ENCODE measurements at places on chromosomes 5 and 9.

DNA sequence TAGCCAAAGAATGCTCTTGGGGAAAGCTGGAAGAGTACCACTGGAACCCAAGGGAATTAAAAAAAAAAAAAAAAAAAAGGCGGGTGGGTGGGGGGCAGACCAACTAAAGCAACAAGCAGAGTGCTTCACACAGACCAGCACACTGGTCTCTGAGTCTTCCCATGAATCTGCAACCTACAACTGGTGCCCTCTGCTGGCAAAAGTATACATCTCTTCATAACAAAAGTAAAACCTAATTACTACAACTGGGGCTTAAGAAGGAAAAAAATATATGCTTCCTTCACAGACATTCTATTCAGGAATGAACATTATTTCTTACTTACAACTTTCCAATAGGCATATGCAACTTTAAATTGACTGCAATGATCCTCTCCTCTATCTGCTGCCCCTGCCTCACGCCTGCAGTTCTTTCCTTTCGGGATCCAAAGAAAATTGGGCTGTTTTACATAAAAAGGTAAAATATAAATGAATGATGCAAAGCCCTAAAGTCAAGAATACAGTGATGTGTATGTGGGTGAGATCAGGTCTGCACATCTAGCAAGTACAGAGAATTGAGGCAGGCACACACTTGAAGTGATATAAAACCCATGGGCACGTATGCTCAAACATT lies 7.2 kb upstream of the KLHL3 start:
- no peak for DNase-seq

DNA sequence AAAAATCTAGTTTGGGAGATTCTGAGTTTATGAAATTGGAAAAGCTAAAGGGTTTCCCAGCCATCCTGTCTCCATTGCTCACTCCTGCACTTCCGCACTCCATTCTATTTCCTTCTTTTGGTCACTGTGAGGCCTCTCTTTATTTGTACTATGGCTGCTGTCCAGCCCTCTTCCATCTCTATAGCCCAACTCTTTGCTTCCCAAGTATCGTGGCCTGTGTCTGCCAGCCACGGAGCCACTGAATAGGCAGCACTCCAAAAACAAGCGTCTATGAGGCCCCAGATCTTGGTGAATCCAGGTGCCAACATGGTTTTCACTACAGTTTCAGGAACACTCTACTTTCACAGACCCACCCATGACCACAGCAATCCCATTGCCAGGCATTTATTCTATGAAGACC lies 37.2 kb downstream of the GRAMD2B start:
- DNase-seq, result no peak

DNA sequence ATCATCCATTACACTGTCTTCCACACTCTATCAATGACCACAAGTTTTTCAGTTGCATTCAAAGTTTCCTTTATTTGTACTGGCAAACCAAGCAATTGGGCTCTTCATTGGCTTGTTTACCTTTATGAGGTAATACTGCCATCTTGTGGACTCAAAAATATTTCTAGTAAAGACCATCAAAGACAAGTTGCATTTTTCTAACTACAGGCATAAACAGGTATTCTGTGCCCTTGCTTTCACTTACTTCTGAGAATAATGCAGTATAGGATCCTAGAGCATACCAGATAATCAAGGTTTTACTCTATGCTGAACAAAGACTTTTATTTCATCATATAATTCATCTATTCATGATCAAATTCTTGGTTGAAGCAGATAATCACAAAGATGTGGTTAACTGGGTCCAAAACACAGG lies 173.7 kb upstream of the POU5F2 start:
- peak; percentile 24 for DNase-seq

DNA sequence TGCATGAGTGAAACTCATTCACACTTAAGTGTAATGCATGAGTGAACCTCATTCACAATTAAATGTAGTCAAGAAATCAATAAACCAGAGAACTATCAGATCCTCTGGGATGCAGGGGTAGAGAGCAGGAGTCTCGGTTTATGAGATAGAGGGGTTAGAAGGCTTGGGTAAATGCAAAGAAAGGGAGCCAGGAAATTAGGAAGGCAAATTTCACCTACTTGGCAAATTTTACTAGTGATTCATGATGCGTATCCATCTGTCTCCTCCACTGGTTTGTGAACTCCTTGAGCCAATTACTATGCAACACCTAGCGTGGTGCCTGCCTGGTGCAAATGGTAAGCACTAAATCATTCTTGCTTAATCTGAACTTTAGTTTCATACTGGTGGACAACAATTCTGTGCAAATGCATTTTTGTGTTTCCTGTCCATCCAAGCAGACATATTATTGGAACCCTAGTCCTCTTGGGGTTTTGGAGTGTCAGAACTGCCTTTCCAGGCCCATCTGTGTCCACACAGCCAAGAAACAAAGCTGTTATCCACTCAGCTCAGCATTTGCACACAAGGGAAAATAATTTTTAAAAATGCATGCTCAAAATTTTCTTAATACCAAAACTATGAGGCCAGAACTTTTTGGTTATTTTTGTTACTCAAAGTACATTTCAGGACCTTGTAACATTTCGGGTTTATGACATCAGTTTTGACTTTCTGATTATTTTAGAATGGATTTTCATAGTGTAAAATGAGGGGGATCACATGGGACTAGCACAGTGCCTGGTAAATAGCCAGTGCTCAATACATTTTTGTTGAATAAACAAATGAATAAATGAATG lies 5.2 kb downstream of the HAPLN1 start:
- no peak for DNase-seq

DNA sequence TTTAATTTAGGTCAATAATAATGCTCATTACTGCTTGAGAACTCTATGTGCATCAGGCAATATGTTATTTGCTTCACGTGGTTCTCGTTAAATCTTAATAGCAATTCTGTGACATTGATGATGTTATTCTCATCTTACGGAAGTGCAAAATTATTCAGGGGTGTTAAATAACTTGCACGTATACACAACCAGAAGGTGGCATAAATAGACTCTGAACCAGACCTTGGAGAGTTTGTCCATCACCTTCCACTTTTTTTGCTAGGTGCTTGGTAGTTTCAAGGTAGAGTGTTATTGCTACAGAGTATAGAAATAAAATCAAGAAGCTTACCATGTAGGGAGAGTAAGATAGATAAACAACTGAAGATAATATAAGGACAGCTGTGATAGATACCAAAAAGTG lies 23.6 kb upstream of the TNFAIP8 start:
- DNase-seq, result no peak

GRCh38 chr5:7857926-7858632 lies 7.1 kb upstream of the CFAP90 start:
- DNase-seq, result no peak

GRCh38 chr5:178312880-178313282 lies 80.3 kb upstream of the PHYKPL start:
- no peak for DNase-seq

DNA sequence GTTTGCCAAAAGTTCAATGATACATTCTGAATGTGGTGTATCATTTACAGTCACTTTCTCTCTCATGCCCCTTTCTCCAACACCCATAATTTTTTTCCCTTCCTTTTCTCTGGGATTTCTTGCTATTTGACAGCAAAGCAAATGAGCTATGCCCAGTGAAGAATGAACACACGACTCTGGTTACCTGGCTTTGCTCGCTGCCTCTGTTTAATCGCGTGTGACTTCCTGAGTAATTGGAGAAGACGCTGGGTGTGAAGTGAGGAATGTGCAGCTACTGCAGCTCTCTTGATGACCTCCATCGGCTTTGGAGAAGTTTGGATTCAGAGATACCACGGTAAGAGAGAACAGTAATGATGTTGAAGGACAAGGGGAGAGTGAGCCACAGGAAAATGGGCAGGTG lies 651.8 kb downstream of the KIF4B start:
- DNase-seq, result no peak

- no peak for DNase-seq
Measured at GRCh38 chr5:164002214-164002613, 496.8 kb downstream of the MAT2B start.

DNA sequence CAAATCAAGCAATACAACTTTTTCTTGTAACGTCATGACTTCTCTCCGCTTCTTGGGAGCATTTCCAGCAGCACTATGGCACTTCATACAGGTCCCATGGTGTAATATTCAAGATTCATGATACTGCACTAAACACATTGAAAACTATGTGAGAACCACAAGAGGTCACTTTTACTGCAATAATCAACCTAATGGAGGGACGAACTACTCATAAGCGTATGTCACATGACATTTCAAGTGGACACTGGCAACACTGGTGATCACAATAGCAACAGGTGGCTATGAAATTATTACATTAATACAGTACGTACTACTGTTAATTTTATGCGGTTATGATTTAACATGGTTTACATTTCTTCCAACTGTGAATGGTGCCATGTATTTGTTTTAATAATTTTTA lies 78.6 kb upstream of the TBC1D9B start:
- no peak for DNase-seq

DNA sequence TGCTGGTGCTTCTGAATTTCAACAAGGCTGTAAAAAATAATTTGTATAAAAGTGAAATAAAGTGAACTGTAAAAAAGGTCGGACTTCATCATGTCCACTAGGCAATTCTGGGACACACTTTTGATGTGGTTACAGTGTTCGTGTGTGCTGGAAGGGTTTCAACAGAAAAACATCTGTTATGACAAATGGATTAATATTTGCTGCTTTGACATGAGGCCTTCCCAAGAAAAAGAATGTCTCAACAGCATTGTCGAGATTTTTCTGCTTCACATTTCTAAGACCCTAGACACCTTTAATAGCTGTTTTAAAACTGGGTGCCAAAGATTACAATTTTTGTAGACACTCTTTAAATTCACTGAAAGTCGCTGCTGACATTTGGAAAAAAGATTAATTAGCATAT lies 216.6 kb downstream of the SLC12A2 start:
- no peak for DNase-seq

DNA sequence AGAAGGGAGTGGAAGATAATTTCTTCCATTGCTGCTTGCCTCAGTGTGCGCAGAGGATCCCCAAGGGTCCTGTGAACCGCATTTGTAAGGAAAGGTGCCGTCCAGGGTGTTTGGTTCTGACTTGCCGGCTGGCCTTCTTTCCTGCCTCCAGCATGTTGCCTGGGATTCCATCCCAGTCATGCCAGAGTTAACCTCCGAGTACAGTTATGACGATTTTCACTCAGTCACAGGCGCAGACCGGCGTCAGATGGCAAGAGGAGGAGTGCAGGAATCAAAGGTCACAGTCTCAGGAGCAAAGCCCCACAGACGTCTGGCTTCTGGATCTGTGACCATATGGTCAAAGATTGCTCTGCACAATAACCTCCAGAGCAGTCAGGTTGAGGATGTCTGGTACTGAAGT lies 5.9 kb upstream of the GADD45G start:
- no peak for DNase-seq

DNA sequence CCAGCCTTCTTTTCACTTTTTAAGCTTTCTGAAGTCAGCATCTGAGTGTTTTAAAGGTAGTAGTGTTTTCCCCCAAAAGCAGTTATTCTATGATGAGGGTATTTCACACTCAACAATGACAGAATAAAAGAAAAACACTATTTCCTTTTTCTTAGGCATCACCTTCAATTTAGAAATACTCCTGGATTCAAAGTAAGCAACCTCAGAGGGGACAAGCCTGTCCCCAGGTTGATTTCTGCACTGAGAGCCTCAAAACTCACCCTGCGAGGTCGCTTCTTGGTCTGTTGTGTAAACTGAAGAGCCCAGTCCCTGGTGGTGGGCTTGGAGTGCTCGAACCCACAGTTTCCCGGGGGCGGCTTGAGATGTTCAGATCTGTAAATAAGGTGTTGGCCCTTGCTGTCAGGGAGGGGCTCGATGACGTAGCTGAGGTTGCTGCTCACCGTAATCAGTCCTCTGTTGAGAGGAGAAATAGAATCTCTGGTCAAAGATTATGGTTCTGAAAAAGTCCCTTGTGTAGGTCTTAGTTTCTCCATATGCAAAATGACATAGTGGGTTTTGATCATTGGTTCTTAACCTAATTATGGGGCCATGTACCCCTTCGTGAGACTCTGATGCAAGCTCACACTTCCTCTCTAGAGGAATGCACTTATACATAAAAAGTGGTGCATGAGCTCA lies 55.9 kb downstream of the ADAM19 start:
- DNase-seq, result no peak

GRCh38 chr9:112380102-112380824 lies at the start of gene HSDL2:
Gene HSDL2, plus strand, starts transcription at chr9:112380108. Its CDS starts 56 bp downstream, at chr9:112380164.
- no peak for DNase-seq

DNA sequence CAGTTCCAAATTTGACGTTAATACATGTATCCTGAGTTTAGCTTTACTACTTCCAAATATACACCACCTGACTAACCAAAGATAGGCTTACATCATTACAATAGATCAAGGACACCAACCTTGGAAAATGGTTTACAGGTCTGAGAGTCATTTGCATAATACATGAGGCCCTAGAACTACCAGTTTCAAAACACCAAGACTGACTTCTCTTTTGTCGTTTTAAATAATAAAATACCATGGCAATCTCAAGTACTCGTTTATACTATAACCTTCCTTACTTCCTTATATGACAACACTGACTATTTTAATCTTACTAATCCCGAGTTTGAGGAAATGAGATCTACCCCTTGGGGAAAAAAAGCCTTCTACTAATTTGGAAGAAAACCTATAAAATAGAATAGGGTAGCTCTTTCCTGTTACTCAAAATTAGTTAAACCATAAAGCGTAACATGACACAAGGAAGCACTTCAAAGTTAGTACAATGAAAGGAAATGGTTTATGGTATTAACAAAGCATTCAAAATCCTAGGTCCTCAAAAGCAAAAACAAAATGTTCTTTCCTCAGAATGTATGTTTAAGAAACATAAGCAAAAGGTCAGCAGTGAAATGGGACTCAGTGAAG lies 42.1 kb downstream of the UBQLN1 start:
- no peak for DNase-seq

GRCh38 chr5:25862276-25862675 lies 1176.1 kb downstream of the CDH9 start:
- DNase-seq, result no peak

- DNase-seq, result no peak
Measured at GRCh38 chr9:80509358-80509757, 937.6 kb downstream of the TLE4 start.

GRCh38 chr5:167049043-167049663 lies 1242.3 kb upstream of the WWC1 start:
- peak; percentile 3 for DNase-seq

DNA sequence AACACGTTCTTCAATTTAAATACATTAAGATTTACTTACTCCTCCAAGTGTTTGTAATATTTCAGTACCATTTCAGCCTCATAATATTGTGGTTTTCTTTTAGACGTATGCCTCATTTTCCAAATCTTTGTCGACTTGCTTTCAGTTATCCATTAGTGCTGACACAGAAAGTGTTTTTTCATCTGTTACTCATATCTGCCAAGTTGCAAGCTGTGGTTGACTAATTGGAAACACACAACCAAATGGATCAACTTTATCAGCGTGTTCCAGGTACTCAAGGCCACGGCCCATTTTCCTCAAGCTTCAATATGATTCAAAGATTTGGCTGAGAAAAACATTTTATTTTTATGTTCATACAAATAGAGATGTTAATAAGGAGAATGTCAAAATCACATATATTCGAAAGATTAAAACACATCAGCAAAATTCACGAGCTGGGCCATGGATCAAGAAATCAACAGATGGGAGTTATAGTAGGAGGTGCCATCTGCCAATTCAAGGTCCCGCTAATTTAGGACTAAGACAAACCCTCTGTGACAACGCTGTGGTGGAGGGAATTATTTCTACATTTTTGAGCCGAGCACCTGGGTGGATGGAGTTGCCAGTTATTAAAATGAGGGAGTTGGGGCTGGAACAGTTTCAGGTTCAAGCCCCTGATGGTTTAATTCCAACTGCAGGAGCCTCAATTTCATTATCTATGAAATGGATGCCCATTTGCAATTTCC lies 27.2 kb upstream of the CCNJL start:
- no peak for DNase-seq

GRCh38 chr5:133399247-133399891 lies 213.0 kb downstream of the FSTL4 start:
- DNase-seq, result no peak
